Head of caudate nucleus (tissue), 42 donors: ENCODE measurements at places on chromosomes 3 and 15.

- DNase-seq, result no peak
These were observed 80.5 kb downstream of the MAGI1 start for GRCh38 chr3:65958216-65958615.

DNA sequence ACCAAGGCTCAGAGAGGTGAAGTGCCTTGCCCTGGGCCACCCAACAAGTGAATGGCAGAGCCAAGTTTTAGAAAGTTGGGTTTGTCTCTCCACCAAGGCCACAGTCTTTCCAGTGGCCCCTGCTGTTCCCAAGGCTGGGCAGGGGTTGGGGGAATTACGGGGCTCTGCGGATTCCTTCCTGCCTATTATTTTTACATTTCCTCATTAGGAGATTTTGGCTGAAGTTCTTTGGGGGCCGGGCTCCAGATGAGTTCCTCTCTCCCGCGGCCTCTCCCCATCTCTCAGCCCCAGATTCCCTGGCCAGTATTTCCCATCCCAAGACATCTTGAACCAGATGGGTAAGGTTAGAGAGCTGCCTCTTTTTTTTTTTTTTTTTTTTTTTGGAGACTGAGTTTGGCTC is 44.0 kb upstream of the SMAD6 start:
- no peak for DNase-seq

GRCh38 chr3:160735826-160736225 is 20.2 kb upstream of the PPM1L start:
- DNase-seq, result no peak

DNA sequence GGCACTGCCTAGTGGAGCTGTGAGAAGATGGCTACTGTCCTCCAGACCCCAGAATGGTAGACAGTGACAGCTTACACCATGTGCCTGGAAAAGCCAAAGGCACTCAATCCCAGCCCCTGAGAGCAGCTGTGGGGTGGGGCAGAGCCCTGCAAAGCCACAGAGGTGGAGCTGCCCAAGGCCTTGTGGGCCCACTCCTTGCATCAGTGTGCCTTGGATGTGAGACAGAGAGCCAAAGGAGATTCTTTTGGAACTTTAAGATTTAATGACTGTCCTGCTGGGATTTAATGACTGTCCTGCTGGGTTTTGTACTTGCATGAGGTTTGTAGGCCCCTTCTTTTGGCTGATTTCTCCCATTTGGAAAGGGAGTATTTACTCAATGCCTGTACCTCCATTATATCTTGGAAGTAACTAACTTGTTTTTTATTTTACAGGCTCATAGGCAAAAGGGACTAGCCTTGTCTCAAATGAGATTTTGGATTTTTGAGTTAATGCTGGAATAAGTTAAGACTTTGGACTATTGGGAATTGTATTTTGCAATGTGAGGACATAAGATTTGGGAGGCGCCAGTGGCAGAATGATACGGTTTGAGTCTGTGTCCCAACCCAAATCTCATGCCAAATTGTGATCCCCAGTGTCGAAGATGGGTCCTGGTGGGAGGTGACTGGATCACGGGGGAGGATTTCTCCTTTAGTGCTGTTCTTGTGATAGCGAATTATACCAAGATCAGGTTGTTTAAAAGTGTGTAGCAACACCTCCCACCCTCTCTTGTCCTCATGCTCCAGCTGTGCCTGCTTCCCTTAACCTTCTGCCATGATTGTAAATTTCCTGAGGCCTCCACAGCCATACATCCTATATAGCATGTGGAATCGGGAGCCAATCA is 80.4 kb downstream of the MYO5A start:
- no peak for DNase-seq

- no peak for DNase-seq
These were observed 456 bp upstream of the C15orf61 start for GRCh38 chr15:67520321-67521028.

- no peak for DNase-seq
These were observed 473.6 kb downstream of the FOXP1 start for GRCh38 chr3:71109977-71110285.

DNA sequence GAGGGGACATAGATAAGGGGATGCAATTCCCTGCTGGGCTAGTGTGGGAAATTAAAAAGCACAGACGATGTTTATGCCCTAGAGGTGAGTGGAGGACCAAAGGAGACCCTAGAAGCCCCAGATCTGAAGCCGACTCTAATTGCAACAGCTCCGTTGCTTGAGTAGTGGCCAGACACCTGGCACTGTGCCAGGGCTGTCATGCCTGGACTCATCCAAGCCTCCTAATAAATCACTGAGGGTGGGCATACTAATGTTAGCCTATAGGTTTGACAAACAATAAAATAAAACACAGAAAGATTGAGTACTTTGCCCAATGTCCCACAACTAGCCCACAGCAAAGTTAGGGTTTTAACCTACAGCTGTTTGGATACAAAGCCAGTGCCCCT is 25.4 kb upstream of the MRPS22 start:
- DNase-seq, result no peak

DNA sequence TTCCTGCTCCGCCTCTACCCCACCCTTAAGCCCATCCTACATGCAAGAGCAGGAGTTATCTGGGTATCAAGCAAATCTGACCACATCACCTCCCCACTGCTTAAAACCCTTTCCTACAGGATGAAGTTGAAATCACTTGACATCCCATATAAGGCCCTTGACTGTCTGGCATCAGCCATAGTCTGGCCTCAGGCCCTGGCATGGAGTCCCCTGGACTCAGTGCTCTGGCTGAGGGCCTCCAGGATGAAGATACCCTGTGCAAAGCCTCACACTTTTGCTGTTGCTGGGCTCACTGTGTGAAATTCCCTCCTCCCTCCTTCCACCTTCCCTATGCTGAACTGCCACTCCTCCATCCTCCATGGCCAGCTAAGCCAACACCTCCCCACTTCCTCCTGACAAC is 65.2 kb upstream of the GLCE start:
- no peak for DNase-seq
